Cardiac muscle cell (in vitro differentiated cells and primary cell): ENCODE measurements at places on chromosomes 13 and 19. TPM values are rescaled to one million over a fixed set of nuclear protein-coding genes. Genes with fewer than 3 reads are reported as not detected.

Gene EBI3
- total RNA-seq = not detected in 2 replicates

Gene LACC1
- 0.48 and 0.99 TPM in 2 replicates for total RNA-seq

Gene FCAR
- not detected in 2 replicates for total RNA-seq

Gene ZNF835
- 0.11 and 0.98 TPM in 2 replicates for total RNA-seq

Gene RANBP3
- 102 and 108 TPM in 2 replicates for total RNA-seq

Gene COX7A1
- total RNA-seq = 1.2 TPM in 1 of 2 replicates, not detected in the other

Gene POLD1
- total RNA-seq = 70.7 and 73.8 TPM in 2 replicates

Gene CGB3
- not detected in 2 replicates for total RNA-seq

Gene LILRB2
- total RNA-seq = not detected in 2 replicates

GRCh38 chr13:99281811-99282263 is 23.7 kb upstream of the GPR18 start:
- no peak for DNase-seq

DNA sequence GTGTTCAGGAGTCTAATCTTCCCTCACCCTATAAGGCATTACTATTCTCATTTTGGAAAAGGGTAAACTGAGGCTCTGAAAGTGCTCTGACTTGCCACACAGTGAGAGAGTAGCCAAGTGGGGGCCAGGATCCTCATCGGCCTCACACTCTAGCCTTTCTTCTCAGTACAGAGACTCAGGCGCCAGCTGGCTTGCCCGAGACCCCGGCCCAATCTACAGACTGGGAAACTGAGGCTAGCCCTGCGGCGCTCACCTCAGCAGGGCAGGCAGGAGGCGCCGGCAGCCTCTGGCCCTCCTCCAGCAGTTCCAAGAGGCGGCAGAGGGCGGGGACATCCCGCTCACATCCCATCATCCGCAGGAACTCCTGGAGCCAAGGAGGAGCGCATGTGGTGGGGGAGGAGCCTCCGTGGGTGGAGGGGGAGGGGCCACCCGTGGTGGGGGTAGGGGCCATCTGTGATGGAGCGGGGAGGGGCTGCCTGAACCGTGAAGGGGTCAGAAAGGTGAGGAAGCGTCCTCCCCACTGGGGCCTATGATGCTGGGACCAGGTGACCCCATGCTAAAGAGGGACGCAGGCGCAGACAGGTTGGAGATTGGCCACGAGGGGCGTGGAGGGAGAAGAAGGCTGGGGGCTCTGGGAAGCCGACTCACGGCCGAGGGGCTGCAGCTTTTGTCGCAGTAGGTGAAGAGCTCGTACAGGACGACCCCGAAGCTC is 8.7 kb upstream of the INSL3 start:
- peak; percentile 69 for DNase-seq

DNA sequence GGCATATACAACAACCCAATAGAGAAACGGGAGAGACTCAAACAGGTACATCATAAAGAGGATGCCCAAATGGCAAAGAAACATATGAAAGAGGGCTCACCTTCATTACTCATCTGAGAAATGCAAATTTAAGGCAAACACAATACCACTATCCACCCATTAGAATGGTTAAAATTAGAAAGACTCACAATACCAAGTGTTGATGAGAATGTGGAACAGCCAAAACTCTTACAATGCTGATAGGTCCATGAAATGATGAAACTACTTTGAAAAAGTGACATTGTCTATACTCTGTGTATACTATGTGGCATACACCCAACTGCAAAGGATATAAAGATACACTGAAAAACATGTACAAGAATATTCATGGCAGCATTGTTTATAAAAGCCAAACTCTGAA is 96.2 kb upstream of the TSHZ3 start:
- no peak for DNase-seq

DNA sequence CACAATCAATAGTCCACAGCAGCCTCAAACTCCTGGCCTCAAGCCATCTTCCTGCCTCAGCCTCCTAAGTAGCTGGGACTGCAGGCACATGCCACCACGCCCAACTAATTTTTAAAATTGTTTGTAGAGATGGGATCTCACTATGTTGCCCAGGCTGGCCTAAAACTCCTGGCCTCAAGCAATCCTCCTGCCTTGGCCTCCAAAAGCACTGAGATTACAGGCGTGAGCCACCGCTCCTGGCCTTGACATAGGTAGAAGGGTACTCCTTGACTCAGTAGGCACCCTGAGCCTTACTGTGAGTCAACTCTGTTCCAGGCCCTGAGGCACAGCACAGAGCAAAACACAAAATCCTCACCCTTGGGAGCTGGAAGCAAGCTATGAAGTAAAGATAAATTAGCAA is 7.8 kb downstream of the TNPO2 start:
- DNase-seq = no peak

- DNase-seq = peak; percentile 29
Observed at GRCh38 chr13:31485651-31486051, 253.7 kb upstream of the RXFP2 start.

DNA sequence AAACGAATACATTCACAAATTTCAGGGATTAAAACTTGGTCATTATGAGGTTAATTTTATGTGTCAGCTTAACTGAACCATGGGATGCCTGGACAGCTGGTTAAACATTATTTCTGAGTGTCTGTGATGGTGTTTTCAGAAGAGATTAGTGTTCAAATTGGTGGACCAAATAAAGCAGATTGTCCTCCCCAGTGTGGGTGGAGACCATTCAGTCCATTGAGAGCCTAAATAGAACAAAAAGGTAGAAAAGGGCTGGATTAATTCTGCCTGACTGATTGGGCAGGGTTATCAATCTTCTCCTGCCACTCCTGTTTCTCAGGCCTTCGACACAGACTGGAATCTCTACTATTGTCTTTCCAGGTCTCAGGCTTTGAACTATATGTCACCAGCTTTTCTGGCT is 203.8 kb upstream of the SLITRK6 start:
- no peak for DNase-seq

GRCh38 chr19:9757544-9758501 is 10.7 kb downstream of the ZNF846 start:
- no peak for DNase-seq

DNA sequence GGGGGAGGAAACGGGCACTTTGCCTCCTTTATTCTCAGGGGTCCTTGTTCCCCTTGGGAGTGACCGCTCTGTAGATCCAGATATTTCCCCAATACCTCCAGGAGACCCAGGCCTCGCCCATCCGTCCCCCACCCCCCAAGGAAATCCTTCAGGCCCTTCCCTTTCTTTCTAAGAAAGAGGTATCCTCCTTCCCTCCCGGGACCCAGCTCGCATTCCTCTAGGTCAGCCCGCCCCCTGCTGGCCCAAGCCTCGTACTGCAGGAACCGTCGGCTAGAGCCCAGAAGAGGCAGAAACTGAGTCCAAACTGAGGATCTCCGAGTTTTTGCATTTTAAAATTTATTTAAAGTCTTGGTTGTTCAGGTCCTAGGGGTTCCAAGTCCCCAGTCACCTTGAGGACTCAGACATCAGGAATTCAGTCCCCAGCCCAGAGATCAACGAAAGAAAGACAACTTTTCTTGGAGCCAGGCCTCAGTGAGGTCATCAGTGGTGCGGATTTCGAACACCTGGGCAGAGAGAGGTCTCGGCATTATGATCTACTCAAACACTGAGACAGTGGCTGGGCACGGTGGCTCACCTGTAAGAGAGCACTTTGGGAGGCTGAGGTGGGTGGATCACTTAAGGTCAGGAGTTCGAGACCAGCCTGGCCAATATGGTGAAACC is 7.5 kb upstream of the LRFN1 start:
- DNase-seq = peak; percentile 80

GRCh38 chr13:77040076-77040475 is 13.1 kb upstream of the FBXL3 start:
- no peak for DNase-seq
